Left kidney (tissue), 8 donors: ENCODE measurements at places on chromosomes 6 and 20. TPM values are rescaled to one million over a fixed set of nuclear protein-coding genes. Genes with fewer than 3 reads are reported as not detected.

DNA sequence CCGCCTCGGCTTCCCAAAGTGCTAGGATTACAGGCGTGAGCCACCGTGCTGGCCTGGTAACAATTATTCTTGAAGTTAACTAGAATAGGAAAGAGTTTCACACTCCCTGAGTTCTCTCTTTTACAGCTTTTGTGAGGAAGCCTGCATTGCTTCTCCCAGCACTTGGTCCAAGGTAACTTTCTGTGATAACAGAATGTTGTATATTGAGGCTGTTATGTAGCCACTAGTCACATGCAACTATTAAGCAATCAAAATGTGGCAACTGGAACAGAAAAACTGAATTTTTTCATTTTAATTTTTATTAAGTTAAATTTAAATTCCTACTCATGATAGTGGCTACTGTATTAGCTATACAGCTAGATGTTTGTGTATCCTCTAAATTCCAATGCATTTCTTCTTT is 2.5 kb downstream of the TRIM38 start:
- DNase-seq: no peak

Gene GGTLC1
- not detected for polyA plus RNA-seq

DNA sequence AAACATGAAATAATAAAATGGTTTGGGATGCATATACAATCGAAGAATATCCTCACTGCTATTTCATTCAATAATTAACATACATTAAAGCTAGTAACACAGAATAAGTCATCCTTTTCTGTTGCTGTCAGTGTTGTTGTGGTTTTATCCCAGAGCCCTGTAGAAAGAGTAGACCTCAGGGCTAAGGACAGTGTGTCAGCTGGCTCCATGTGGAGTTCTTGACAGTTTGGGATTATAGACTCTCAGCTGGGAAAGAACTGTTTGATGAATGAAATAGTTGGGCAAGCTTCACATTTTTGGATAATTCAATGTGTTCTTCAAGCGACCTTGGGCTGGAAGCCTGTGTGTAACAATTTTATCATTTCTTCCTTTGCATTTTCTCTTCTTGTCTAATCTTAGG is 10.1 kb downstream of the UTRN start:
- DNase-seq: no peak

Gene COMMD7
- 69.3 TPM for polyA plus RNA-seq

GRCh38 chr20:19783966-19784401 is 25.9 kb downstream of the RIN2 start:
- no peak for DNase-seq

DNA sequence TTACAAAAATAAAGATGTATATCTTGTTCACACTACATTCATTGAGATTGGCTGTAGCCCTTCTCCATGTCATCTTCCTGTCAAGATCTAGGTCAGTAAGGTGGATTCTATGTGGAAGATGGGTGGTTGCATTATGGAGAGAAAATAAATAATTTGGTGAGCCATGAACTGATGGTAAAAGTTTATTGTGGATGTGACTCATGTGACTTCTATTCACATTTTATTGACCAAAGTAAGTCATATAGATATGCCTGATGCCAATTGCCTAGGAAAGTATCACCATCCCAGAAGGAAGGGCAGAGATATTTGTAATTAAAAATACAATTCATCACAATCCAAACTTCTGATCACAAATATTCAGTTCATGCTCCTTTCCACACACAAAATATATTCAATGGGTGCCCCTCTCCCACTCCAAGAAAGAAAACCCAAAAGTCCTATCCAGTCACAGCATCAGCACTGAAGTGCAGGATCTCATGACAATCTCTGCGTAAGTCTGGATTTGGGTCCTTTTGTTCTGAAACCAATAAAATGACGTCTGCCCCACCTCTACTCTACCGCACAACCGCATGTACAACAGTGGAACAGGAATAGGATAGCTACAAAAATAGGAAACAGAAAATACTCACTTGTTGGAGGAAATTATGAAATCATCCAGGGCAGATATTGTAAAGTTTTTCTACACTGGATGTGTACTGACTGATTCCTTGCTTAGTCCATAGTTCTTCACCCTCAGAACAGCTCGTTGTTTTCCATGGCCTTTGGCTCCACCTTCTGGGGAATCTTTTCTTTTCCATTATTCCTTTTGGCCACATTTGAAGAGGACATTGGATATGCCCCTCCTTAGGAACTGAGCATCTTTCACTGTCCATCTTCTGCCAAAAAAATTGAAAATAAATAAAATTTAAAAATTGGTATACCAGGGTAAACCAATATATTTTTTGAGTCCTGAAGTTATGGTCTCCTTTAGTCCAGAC is 16.1 kb upstream of the SLC17A3 start:
- DNase-seq: peak; percentile 54

GRCh38 chr6:101517632-101518031 is 124.1 kb downstream of the GRIK2 start:
- DNase-seq: no peak

DNA sequence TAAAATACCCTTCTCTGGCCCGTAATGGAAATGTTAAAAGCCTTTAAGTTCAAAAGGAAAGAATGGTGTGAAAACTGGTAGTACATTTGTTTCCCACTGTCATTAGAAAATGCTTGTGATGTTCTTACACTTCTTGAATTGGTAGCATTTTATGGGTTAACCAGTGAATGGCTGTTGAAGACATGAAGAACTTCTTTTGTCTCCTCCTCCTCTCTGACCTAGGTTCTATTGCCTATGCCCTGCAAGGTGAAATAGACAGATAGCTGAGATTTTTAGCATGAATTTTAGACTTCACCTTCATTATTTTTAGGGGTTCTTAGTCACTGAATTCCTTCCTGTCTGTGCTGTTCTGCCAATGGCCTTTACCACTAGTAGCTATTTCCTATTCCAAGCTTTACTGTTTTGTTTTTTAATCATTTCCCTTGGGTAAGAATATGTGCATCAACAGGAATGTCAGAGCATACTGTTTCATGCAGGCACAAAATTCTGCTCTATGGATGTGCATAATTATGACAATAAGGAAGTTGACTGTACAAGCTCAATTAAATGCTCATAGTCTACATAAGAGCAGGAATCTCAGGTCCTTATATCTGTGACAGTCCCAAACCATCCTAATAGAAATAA is 4.9 kb downstream of the TNFAIP3 start:
- DNase-seq: no peak

DNA sequence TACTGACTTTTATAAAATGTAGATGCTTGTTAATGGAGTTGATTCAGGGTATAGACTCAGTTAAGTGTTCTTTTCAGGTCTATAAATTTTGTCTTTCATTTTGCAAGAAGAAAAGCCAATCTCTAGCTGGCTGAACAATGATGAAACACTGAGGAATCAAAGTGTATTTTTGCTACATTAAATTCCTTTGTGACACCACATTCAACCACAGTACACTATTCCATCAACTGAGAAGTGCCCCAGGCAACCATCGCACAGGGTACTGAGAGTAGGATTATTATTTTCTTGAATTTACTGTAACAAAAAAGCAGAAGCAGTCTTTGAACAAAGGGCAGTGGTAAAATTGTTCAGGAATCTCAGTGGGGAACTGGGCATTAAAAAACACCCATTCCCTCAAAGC is 83.6 kb downstream of the PREP start:
- DNase-seq: no peak

DNA sequence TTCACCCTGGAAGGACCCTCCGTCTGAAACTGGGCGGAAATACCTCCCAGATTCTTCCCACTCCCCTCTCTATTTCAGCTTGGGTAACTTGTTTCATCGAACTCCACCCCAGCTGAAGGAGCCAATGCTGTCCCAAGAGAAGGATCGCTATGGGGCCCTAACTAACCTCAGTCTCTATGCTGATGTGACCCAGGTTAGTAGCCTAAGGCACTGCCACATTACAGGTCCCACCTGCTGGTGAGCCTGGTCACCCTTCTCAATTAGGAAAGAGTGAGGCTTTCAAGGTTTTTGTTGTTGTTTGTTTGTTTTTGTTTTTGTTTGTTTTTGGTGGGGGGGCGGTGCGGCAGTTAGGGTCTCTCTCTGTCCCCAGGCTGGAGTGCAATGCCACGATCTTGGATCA is 168.4 kb downstream of the OR2B2 start:
- no peak for DNase-seq

Gene SIRPD
- polyA plus RNA-seq: not detected

Gene ADGB
- polyA plus RNA-seq: 0.62 TPM

Gene TRIM15
- 0.08 TPM for polyA plus RNA-seq

Gene MYH7B
- polyA plus RNA-seq: 1.6 TPM

DNA sequence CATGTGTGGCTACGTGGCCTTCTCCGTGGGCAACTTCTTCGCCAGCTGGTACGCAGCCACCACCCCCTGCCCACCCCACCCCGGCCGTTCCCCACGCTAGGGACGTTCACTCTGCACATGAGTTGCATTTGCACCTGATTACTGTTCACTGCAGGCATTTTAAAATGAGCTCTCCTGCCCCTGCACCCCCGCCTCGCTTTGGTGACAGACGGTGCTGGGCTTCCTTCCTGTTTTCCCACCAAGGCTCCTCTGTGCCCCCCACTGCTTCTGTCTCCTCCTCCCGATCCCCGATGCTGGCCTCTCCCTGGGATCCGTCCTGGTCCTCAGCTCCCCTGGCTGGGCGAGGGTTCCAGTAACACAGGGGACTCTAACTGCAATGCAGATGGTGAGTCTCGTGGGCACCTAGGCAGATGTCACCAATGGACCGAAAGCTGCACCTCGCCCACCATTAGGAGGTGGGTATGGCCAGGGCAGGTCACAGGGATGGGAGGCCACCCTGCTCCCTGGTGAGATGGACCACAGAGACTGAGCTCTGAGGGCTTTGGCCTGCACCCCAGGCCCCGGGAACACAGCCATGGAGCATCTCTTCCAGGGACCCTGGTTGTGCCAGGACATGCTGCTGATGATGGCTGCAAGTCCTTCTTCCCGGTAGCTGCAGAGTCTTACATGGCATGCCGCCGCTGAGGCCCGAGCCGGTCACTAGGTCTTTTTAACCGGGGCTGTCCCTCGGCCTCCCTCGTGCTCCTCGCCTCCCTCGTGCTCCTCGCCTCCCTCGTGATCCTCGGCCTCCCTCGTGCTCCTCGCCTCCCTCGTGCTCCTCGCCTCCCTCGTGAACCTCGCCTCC is 3.8 kb downstream of the UNC93A start:
- DNase-seq: no peak

DNA sequence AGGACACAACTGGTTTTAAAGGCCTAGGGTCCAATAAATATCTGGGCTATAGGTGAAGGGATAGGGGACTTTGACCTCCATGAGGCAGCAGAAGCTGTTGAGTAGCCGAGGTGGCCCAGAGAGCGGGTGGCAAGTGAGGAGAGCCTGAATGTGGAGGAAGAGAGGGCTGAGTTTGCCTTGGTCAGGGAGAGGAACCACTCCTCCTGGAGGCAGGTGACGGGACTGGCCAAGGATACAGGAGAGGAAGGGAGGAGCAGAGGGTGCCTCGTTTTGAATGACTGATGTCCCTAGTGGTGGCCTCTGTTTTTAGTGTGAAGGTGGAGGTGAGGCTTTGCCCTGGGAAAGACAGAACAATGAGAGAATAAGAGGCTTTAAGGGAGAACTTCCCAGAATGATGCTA is 19.1 kb upstream of the AAR2 start:
- DNase-seq: no peak

GRCh38 chr6:133463790-133464189 is 222.6 kb downstream of the EYA4 start:
- DNase-seq: no peak

Gene PDE7B
- 8.0 TPM for polyA plus RNA-seq

DNA sequence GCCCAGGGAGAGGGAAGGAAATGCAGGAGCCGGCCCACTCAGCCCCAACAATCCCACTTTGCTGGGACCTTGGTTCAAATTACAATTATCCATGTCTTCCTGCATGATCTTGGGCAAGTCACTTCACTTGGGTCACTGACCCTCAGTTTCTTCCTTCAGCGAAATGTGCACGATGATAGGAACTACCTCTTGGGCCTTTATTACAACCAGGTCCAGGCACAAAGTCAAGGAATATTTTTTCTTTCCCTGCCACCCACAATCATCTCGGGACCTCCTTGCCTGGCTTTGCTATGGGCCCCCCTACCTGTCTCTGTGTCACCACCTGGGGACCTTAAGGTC is 358 bp upstream of the PLTP start:
- DNase-seq: no peak

- no peak for DNase-seq
These were observed 185.8 kb upstream of the RAB32 start for GRCh38 chr6:146357578-146358430.

Gene CASS4
- polyA plus RNA-seq: 3.6 TPM

- DNase-seq: no peak
These were observed 7.7 kb downstream of the TXNDC5 start for GRCh38 chr6:7902867-7903266.

GRCh38 chr6:168107191-168107983 is 28.4 kb upstream of the FRMD1 start:
- DNase-seq: no peak

Gene HLA-DPA1
- polyA plus RNA-seq: 20.2 TPM

Gene DPM1
- polyA plus RNA-seq: 59.9 TPM

GRCh38 chr6:195861-196360 is 96.4 kb upstream of the DUSP22 start:
- DNase-seq: no peak

DNA sequence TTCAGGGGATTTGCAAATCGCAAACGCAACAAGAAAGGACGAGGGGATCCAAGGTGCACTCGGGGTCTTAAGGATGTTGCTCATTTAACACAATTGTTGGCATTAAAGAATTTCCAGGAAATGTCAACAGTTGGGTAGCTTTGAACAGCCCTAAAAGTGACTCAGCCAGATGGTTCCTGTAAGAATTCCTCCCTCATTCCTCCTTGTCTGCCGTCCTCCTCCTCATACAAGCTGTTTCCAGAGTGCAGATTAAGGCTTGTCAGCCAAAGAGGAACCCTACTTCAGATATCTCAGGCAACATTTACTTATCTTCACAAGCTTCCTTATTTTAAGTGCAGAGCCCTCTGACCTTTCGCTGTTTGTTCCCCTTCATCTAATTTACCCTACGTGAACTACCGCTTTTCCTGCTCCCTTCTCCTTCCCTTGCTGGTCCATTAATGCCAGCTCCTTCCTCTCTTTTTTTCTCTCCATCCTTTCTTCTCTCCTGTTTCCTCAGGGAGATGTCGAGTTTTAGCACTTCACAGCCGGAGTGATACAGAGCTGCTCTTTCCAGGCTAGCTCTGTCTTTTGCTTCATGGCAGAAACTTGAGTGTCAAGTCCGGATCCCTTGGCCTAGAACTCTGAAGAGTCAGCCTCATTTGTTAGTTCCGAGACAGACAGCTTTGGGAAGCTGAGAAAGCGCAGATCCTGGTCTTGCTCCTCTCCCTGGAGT is 26.1 kb upstream of the TBC1D7 start:
- peak; percentile 31 for DNase-seq

- DNase-seq: no peak
These were observed 36.8 kb downstream of the MTHFD1L start for GRCh38 chr6:150902142-150902776.

Gene PRRT1
- polyA plus RNA-seq: 2.7 TPM

- DNase-seq: no peak
These were observed 43.0 kb downstream of the PXDC1 start for GRCh38 chr6:3708540-3708939.

- no peak for DNase-seq
These were observed 60.4 kb downstream of the TMEM200A start for GRCh38 chr6:130426066-130426721.

Gene ZBTB9
- 16.4 TPM for polyA plus RNA-seq

- DNase-seq: no peak
These were observed 122.0 kb downstream of the TCP11 start for GRCh38 chr6:35019171-35019570.
